Fibroblast of lung (primary cell): ENCODE measurements at places on chromosomes 13 and 19. TPM values are rescaled to one million over a fixed set of nuclear protein-coding genes. Genes with fewer than 3 reads are reported as not detected.

DNA sequence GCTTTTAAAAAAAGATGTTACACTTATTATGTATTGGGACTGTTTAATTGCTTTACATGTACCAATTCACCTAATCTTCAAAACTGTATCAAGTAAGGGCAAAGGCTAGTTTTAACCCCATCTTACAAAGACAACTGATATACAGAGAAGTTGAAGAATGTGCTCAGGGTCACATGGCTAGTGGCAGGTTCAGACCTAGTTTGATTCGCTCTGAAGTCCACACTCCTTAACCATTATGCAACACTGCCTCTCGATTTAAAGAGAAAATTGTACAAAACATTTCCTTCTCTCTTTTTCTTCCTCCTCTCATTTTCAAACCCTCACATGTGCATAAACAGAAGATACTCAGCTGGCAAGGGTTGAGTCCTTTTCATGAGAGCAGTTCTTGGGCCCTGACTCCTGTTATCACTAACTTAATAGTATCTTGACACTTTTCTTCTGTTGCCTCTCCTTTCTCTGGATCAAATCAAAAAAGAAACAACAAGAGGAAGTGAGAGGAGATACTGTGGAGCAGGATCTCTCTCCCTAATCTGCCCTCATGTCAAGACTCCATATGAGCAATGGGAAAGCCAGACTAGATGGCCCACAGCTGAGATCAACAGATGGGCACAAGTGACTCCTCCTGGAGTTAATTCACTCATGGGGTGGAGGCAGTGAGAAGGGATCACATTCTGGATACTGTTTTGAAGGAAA lies 19.0 kb upstream of the N4BP2L1 start:
- no peaks in the 10 kb centered on the region for H3K27me3 ChIP-seq
- H3K36me3 ChIP-seq: no peaks in the 10 kb centered on the region
- no peak for DNase-seq
- H3K27ac ChIP-seq: no peak overlapping the region

DNA sequence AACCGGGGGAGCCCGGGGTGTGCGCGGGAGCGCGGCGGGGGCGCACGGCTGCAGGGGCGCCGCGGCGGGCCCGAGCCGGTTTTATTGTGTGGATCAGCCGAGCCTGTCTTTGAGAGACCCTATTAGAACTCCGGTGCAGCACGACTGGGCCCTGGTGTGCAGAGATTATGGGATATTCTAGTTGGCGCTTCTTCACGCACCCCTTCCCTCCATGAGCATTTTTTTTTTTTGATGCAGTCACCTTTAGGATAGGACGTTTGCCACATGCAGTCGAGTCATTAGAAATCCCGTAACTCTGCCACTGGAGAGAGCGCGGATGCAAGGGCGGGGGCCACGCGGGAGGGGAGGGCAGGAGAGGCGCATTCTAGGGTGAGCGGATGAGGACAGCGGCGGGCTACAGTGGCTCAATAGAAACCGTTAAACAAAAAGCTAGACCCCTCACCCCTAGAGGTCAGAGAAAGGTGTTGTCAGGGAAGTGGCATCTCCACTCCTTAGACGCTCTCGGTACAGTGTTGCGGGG lies 3.7 kb downstream of the FGF9 start:
- H3K4me1 ChIP-seq: no peaks in the 10 kb centered on the region
- H3K36me3 ChIP-seq: no peaks in the 10 kb centered on the region
- H3K27ac ChIP-seq: no peak overlapping the region
- no peak for DNase-seq

DNA sequence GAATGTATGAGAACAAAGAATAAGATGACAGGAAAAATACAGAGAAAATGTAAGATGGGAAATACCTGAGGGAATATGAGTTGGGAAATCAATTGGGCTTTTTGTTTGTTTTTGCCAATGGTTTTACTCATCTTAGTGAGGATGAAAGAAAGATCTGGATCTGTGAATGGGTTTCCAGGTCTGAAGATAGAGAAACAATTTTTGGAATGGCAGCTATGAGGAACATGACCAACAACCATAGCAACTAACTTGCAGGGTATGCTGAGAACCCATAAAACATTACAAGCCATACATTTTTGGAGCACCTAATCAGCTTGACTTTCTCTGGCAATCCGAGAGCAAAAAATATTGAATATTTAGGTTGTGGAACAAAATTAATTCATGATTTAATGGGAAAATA lies 290.0 kb downstream of the KCTD12 start:
- no peak for DNase-seq
- no peak overlapping the region for H3K4me3 ChIP-seq
- H3K27ac ChIP-seq: no peak overlapping the region
- H3K27me3 ChIP-seq: no peaks in the 10 kb centered on the region
- H3K4me1 ChIP-seq: no peaks in the 10 kb centered on the region
- no peaks in the 10 kb centered on the region for H3K36me3 ChIP-seq

DNA sequence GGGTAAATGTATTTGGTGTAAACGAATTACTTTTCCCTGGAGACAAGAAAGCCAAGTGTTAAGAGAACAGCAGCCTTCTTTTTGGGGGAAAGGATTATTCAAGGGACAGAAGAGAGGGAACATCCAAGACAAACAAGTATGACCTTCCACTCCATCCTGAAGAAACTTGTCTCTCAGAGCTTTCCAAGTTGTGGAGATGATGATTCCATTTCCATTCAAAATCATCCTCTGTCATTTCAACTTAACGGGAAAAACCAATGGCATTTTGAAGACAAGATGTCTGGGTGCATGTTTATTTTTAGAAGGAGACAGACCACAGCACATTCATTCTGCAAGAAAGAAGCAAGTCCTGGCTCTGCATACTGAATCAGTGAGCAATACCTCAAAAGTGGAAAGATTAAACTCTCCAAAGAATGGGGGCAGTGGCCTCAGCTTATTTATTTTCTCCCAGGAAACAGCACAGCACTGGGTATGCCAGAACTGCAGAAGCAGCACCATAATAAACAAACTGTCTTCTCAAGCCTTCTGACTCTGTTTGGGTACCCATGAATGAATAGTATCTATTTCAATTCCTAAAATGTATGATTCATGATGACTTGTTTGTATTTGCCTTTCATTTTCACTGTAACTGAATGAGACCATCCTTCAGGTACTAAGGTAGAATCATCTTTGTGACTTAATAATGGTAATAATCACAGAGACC lies 541.0 kb downstream of the RFC3 start:
- H3K27ac ChIP-seq: no peak overlapping the region
- peak; percentile 95 for DNase-seq
- H3K27me3 ChIP-seq: no peaks in the 10 kb centered on the region
- H3K36me3 ChIP-seq: no peaks in the 10 kb centered on the region
- H3K4me1 ChIP-seq: peaks cover 21% of the 10 kb centered on the region
- H3K4me3 ChIP-seq: no peak overlapping the region

- H3K27me3 ChIP-seq: no peaks in the 10 kb centered on the region
- DNase-seq: no peak
These were observed 29.9 kb upstream of the FAM124A start for GRCh38 chr13:51192348-51192747.

- H3K27ac ChIP-seq: no peak overlapping the region
- H3K27me3 ChIP-seq: no peaks in the 10 kb centered on the region
- DNase-seq: peak; percentile 60
- H3K4me1 ChIP-seq: peaks cover 8% of the 10 kb centered on the region
- H3K36me3 ChIP-seq: no peaks in the 10 kb centered on the region
These were observed 106.8 kb upstream of the SPATA13 start for GRCh38 chr13:24053519-24054251.

DNA sequence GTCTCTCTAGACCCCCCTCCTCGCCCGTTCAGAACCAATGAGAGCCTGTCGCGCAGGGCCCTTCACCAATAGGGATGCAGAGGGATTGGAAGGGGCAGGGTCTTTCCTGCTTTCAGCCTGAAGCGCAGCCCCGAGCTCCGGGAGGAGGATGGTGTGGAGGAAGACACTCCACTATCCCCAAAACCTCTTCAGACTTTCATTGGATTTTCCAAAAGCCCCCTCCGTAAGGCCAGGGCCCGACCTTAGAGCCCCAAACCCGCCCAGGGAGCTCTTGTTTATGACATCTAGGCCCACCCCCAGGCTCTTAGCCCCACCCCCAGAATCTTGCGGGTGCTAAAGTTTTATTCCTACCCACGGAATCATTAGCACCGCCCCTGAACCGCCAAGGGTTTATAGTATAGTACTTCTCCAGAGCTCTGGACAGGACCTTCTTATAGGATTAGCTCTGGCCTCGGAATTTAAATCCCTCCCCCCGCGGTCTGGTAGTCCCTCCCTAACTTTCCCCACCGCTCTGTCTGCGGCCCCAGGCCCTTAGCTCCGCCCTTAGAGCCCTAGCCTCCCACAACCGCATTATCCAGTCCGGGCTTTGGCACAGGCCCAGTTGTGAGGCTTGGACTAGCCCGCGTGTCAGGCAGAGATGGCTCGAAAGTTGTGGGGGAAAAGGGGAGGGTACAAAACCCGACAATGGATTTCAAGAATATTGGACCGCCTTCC lies 6.6 kb upstream of the EML2 start:
- no peaks in the 10 kb centered on the region for H3K36me3 ChIP-seq
- DNase-seq: peak; percentile 83
- no peak overlapping the region for H3K27ac ChIP-seq

GRCh38 chr19:39846678-39847486 lies 703 bp upstream of the FBL start:
- no peak for DNase-seq
- H3K27me3 ChIP-seq: no peaks in the 10 kb centered on the region
- no peaks in the 10 kb centered on the region for H3K36me3 ChIP-seq
- peak overlapping the region; percentile 61 for H3K27ac ChIP-seq
- peaks cover 9% of the 10 kb centered on the region for H3K4me1 ChIP-seq

- H3K4me1 ChIP-seq: no peaks in the 10 kb centered on the region
- no peak overlapping the region for H3K27ac ChIP-seq
- H3K27me3 ChIP-seq: no peaks in the 10 kb centered on the region
- H3K4me3 ChIP-seq: no peak overlapping the region
These were observed 246.5 kb upstream of the MIR17HG start for GRCh38 chr13:91100944-91101343.

DNA sequence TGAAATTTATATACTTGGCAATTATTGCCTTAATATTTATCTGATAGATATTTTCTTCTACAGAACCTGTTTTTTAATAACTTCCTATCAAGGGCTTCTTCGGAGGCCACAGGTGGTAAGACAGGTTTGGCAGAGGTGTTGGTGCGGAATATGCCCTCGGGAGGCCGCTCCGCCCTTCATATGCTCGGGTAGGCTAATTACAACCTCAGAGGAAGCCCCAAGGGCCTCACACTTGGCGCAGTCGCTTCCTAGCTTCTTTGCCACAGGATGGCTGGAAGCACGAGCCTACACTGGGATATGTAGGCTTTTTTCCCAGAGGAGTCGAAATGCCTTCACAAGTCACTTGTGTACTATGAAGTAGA lies 68.8 kb downstream of the LMO7 start:
- H3K27me3 ChIP-seq: no peaks in the 10 kb centered on the region
- H3K4me1 ChIP-seq: peaks cover 19% of the 10 kb centered on the region
- no peak overlapping the region for H3K4me3 ChIP-seq
- H3K36me3 ChIP-seq: no peaks in the 10 kb centered on the region

DNA sequence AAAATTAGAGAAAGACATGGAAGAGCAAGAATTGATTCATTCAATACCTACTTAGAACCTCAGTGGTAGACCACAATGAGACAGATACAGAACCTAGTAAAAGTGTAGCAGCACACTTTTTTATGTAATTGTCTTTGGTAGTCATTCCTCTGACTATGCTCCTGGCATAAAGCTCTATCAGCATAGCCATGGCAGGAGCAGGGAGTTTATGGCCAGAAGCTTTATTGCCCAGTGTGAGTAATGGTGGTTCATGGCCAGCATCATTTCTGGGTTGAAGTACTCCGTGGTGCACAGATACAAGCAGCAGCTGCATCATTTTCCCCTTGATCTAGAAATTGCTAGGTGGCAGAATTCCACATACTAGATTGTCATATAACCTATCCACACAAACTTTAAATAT lies 352.6 kb downstream of the TBC1D4 start:
- H3K4me1 ChIP-seq: no peaks in the 10 kb centered on the region
- no peaks in the 10 kb centered on the region for H3K27me3 ChIP-seq
- no peak overlapping the region for H3K4me3 ChIP-seq
- H3K36me3 ChIP-seq: no peaks in the 10 kb centered on the region
- peak; percentile 21 for DNase-seq

GRCh38 chr13:51733374-51734298 lies 70.3 kb downstream of the DHRS12 start:
- no peaks in the 10 kb centered on the region for H3K36me3 ChIP-seq
- H3K4me3 ChIP-seq: no peak overlapping the region
- H3K4me1 ChIP-seq: peaks cover 24% of the 10 kb centered on the region
- no peak overlapping the region for H3K27ac ChIP-seq
- DNase-seq: no peak

GRCh38 chr13:108877300-108877699 lies 247.9 kb downstream of the MYO16 start:
- peak; percentile 6 for DNase-seq
- no peak overlapping the region for H3K27ac ChIP-seq
- H3K4me3 ChIP-seq: no peak overlapping the region
- no peaks in the 10 kb centered on the region for H3K27me3 ChIP-seq
- H3K36me3 ChIP-seq: no peaks in the 10 kb centered on the region
- H3K4me1 ChIP-seq: no peaks in the 10 kb centered on the region

Gene CRLF1
- 2.2 and 2.8 TPM in 2 replicates for polyA plus RNA-seq

Gene C19orf81
- not detected in 2 replicates for polyA plus RNA-seq
